ENCODE measurements at places on chromosomes 3 and 15. TPM values are rescaled to one million over a fixed set of nuclear protein-coding genes. Genes with fewer than 3 reads are reported as not detected.
A peak's percentile ranks its signal among the peaks of the same experiment; 100 is the strongest.

DNA sequence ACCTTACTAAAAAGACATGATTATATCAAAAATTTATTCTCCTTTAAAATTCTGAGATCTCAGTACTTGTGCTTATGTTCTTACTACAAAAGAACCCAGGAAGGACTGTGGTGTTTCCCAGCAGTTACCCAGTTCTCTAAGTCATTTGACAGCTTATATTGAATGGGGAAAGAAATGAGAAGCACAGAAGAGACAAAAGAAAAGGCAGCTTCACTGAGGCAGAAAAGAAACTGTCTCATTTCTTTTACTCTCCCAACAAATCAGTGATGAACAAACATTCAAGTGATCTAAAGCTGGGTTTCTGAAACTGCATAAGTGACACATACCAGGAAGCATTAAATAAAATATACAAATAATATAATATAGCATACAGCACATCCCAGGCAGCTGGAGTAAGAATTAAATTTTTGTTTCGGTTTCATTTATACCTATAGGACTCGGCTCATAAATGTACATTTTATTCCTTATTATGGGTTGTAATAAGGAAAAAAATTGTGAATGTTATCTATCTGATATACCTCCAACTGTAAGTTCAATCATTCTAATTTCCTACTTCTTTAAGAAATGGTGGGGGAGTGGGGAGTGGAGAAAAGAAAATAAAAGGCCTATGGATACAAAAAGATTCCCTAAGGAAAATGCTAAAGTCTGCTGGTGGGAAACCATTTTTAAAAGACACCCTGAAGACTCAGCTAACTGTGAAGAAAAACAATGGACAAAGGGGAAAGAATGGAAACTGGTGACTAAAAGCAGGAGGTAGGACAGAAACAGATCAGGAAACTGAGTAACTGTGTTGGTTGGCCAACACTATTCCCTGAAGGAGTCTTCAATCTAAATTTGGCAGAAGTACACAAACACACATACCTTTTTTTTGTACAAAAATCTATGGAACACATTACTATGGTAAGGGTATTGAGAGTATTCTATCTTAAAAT, 156.8 kb downstream of the TBC1D5 start:
- DNase-seq = no peak

GRCh38 chr15:57308170-57308545, 68.1 kb upstream of the CGNL1 start:
- no peak for DNase-seq

DNA sequence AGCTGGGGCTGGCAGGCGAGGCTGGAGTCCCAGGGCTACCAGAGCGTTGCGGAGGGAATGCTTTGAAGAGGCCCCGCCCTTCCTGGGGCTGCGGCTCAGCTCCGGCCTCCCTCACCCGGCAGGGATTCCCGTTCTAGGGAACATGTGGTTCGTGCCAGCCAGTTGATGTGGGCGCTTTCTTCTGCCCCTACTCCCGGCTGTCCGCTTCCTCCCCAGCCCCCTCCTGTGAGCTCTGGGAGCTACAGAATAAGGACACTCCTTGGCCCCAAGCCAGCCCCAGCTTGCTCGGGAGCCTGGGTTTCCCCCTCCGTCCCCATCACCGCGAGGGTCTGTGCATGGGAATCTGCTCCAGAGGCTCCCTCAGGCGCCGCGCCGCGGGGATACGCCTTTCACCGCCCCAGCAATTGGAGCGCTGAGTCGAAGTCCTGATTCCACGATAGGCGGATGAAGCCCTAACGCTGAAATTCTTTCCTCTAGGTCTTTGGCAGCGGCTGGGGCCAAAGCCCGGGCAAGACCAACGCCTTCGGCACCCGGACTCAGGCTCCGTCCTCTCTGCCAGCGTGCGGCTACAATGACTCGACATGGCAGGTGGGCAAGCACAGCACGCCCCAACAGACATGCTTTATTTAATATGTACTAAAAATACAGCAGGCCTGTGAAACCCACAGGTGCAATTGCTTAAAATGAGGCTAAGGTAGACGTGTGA, 69.5 kb downstream of the KLF15 start:
- DNase-seq = peak; percentile 75

DNA sequence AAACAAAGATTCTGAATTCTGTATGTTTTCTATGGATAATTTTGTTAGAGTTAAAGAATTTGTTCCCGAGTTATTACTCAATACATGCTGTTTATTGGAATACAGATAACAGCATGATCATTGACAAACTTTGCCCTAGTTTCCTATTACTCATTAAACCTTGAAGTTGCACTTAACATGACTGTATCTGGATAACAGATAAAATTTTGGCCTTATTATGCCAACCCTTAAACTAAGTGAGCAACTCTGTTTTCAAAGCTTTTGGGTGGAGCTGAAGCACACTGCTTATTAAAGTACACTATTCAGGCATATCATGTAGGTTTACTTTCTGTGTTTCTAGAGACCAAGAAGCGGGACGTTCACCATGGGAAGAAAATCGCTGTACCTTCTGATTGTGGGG, at the start of gene AADAC:
Gene AADAC (plus strand): TSS at position 318 of the 400 bp plus-strand sequence. CDS start 47 bp downstream, at position 365.
- no peak for DNase-seq

DNA sequence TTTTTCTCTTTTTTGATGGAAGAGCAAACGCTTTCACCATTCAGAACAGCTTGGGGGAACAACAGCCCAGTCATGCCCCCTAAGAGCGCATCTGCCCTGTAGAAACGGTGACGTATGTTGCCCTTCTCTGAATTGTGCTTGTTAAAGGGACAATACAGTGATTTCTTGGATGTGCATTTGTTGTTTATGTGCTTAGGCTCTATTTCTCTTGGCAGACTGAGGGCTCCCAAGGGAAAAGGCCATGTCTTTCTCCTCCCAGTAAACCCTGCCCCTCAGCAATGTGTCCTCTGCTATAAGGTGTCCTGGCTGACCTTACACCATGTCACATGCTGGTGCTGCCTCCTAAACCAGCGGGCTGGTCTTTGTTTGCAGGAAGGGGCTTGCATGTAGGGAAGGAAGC, 346.1 kb downstream of the EPHB1 start:
- no peak for DNase-seq

GRCh38 chr3:51559961-51560360, 21.4 kb downstream of the RAD54L2 start:
- no peak for DNase-seq

DNA sequence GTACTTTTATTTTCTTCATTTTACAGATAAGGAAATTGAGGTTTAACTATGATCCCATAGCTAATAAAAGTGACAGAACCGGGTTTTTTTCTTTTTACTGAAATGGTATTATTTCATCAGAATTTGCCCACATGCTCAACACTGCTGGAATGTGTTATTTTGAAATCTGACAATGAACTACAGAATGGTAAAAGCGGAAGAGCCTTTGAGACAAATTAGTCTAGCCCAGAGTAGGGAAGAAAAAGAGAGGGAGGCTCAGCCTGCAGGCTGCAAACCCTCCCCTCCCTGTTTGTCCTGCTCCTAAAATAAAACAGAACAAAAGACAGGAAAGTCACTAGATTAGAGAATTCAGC, 100.3 kb upstream of the LIPC start:
- DNase-seq = no peak

GRCh38 chr15:92023965-92024364, 170.5 kb downstream of the SLCO3A1 start:
- no peak for DNase-seq

- no peak for DNase-seq
These were observed 73.6 kb upstream of the VGLL4 start for GRCh38 chr3:11717301-11717700.

DNA sequence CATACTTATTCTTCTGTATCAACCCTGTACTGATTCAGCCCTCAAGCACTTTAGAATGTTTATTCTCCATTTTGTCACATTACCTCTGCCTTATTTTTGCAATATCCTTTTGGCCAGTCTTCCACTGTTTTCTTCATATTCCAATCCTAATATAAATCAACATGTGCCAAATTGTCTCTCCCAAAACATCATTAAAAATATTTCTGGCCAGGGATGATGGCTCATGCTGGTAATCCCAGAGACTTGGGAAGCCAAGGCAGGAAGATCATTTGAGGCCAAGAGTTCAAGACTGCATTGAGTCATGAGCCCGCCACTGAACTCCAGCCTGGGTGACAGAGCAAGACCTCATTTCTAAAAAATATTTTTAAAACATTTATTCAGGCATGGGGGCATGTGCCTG, 641.4 kb upstream of the CBLB start:
- DNase-seq = no peak

GRCh38 chr15:45863881-45864580, 229.2 kb downstream of the SQOR start:
- DNase-seq = no peak

The TGM4 gene
- polyA plus RNA-seq = 0.18 TPM

The SLC9C1 gene
- 1.2 TPM for polyA plus RNA-seq

The CLDN1 gene
- 58.2 TPM for polyA plus RNA-seq

The DCLK3 gene
- 0.86 TPM for polyA plus RNA-seq

The TEX55 gene
- polyA plus RNA-seq = not detected
